ENCODE measurements at places on chromosomes 12 and 14.

- DNase-seq: no peak
Measured at GRCh38 chr14:24441485-24441884, 1.1 kb downstream of the SDR39U1 start.

DNA sequence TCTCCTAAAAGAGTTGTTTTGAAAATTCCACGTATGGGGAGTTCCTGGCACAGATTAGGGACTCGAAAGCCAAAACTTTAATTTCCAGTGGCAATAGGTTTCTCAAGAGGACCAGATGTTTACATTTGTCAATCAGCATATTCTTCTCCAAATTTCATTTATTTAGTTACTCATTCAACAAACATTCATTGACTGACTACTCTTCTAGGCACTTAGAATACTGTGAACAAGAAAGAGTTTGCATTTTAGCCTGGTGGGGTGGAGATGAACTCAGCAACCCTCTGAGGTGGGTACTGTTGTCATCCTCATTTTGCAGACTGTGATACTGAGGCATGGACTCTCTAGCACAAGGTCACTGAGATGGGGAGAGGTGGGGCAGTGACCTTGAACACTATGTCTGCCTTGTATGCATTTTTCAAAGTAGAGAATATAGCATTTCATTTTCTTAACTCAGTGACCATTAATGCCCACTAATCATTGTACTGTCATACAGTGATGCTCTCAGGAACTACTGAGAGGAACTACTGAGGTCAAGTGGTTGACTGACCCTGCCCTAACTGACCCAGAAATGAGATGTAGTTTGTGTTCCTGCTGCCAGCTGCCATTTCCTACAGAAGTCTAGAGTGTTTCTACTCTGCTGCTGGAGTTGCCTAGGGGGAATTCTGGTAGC is 2.2 kb downstream of the L3HYPDH start:
- DNase-seq: no peak

GRCh38 chr14:92973798-92974372 is 50.9 kb downstream of the CHGA start:
- DNase-seq: no peak

- DNase-seq: no peak
Measured at GRCh38 chr12:109841356-109841755, 8.2 kb upstream of the TRPV4 start.

DNA sequence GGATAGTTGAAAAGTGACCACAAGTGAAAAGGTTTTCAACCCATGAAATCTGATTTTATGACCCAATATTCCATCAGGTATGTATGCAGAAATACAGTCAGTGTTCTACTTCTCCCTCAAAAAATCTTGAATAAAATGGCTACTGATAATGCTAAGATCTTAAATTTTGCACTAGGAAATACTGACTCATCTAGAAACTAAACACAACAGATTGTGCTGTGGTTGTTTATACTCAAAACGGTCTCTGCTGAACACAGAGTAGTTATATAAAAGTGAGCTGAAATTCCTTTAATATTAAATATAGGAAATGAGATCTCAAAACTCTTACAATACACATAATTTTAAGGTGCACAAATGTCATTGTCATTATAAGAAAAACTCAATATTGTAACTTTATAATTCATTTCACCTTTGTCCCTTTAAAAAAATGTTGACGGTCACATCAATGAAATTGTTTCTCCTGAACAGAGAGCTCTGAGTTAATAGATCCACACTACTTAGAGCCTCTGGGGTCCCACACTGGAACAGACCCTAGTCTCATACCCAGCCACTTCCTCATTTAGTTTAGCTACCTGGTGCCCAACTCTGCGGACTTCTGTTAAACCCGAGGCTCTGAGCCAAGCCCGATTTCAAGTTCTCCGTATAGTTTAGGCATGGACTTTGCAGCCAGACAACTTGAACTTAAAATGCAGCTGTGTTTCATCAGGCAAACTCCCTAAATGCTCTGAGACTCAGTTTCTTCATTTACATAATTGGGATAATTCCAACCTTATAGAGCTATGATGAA is 9.3 kb downstream of the COCH start:
- DNase-seq: no peak

GRCh38 chr14:105421723-105422615 is 2.3 kb downstream of the MTA1 start:
- no peak for DNase-seq
